Renal pelvis (tissue), 12 donors: ENCODE measurements at places on chromosomes 3 and 15.

DNA sequence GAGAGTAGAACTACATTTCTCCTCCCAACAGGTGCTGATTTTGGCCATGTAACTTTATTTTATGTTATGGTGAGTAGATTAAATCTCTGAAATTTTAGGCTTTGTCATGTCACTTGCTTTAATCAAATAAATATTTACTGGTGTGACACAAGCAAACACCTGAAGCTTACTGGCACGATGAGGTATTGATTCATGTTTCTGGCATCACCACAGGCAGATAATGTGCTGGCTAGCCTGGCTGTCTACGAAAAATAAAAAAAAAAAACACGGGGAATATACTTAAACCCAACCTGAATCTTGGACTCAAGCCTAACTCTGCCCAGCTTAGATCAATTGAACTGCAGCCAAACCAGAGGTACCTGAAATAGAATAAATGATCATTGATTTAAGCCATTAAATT is 65.6 kb upstream of the CADM2 start:
- DNase-seq, result no peak

GRCh38 chr15:63402498-63403253 is 21.0 kb upstream of the CA12 start:
- DNase-seq, result no peak

DNA sequence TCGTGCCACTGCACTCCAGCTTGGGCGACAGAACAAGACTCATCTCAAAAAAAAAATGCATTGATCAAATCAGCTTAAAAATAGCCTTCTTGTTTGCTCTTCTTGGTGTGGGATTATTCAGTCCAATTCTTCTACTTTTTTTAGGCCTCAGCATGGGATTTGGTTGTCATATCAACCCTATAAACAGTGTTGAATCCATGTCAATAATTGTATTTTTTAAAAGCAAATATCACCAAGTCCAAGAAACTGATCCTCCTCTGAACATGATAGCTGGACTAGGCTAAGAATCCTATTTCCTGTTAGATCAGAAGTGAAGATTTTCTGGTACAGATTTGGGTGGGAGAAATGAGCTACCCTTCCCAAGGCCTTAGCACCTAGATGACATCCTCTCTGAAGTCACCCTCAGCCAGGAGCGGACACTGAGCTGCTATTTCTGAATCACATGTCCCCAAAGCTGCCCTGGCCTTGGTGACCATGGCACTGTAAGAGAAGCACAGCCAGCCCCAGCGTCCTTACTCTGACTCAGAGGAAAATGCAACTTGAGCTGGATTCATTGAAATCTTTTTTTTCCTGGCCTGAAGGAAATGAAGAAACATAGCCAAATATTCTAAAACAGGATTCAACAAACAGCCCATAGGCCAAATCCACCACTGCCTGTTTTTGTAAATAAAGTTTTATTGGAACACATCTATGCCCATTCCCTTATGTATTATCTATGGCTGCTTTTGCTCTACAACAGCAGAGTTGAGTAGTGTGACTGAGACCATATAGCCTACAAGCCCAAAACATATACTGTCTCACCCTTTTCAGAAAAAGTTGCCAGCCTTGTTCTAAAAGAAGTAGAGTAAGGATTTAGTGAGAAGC is 215.9 kb upstream of the CTDSPL start:
- no peak for DNase-seq

DNA sequence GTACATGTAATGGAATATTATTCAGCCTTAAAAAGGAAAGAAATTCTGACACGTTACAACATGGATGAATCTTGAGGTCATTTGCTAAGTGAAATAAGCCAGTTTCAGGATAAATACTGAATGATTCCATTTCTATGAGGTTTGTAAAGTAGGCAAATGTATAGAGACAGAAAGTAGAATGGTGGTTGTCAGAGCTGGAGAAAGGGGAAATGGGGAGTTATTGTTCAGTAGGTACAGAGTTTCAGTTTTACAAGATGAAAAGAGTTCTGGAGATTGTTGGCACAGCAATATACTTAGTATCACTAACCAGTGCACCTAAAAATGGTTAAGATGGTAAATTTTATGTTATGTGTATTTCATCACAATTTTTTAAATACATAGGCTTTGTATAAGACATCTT is 60.6 kb downstream of the USP8 start:
- DNase-seq, result no peak

GRCh38 chr3:157493627-157494550 is 9.3 kb downstream of the VEPH1 start:
- DNase-seq, result peak; percentile 70

- no peak for DNase-seq
These were observed 106.5 kb upstream of the SLC4A7 start for GRCh38 chr3:27590437-27591298.

GRCh38 chr3:4712109-4712508 is 219.0 kb downstream of the ITPR1 start:
- DNase-seq, result no peak

DNA sequence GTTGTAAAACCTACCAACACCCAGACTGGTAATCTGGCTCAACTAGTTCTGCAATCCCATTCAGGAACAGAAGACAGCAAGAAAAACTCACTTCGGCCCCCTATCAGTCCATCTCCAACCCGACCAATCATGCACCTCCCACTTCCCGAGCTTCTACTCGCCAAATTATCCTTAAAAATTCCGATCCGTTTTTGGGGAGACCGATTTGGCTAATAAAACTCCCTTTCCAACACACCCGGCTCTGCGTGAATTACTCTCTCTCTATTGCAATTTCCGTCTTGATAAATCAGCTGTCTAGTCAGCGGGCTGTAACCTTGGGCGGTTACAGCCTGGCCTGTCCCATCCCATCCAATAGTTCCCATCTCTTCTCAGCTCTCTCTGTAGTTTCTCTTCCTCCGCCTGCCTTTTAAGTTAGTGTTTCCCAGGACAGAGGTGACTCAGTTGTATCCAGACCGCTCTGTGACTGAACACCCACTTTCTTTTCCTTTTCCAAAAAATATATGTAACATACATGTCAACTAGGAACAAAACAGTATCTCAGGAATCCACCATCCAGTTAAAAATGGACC is 780 bp upstream of the ACAD9 start:
- DNase-seq, result peak; percentile 31

DNA sequence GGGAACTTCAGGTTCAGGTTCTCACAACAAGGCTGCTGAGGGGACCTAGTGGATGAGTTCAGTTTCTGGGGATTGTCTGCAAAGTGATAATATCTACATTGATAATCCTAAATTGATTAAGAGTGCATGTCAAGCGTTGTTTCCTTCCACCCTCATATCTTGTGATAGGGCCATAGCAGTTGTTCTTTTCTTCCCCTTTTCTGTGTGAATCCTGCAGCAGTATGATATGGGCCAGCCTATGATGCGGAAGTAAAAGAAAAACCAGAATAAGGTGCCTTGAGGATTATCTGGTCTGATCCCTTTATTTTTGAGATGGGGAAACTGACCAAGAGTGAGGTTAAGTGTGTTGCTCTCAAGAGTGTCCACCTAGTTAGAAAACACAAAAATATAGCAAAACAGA is 86.2 kb downstream of the MITF start:
- DNase-seq, result no peak

- DNase-seq, result no peak
These were observed 19.8 kb upstream of the P2RY12 start for GRCh38 chr3:151404316-151404715.

GRCh38 chr3:116426036-116426435 is 19.3 kb downstream of the LSAMP start:
- DNase-seq, result no peak

- DNase-seq, result no peak
These were observed 262.1 kb downstream of the XXYLT1 start for GRCh38 chr3:195008816-195009215.

DNA sequence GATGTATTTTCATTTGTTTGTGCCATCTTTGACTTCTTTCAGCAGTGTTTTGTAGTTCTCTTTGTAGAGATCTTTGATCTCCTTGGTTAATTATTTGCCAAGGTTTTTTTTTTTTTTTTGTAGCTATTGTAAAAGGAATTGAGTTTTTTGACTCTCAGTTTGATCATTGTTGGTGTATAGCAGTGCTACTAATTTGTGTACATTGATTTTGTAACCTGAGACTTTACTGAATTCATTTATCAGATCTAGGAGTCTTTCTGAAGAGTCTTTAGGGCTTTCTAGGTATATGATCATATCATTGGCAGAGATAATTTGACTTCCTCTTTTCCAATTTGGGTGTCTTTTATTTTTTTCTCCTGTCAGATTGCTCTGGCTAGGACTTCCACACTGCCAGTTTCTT is 42.2 kb upstream of the POMGNT2 start:
- no peak for DNase-seq

GRCh38 chr3:353191-353739 is 156.7 kb downstream of the CHL1 start:
- DNase-seq, result no peak

GRCh38 chr3:168139947-168140346 is 44.2 kb upstream of the GOLIM4 start:
- no peak for DNase-seq

DNA sequence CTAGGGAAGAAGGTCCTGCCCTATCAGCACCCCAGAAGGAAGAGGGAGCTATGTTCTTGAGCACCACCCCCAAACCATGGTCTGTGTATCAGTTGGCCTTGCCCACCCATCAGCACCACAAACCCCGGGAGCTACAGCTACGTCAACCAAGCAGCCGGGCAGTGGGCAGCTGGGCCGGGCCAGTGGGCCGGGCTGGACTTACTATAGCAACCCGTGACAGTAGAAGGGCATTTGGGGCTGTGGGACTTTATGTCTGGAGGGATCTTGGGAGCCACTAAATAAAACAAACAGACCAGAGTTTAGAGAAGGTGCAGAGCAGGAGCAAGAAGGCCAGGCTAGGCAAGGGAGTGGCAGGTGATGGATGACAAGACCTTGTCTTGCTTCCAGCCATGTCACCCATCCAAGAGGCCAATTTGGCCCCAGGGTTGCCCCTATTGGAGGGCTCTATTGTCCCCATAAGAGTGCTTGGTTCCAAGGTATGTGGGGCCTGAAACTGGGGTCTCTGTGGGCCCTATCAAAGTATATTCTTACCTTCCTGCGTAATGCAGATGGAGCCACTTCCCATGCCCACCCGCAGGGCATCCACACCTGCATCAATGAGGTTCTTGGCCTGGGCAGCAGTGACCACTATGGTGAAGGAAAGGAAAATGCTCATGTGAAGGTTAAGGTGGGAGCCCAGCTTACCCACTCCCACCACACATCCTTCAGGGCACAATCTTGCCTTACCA is 3.2 kb downstream of the IMPDH2 start:
- no peak for DNase-seq

- no peak for DNase-seq
These were observed 92.8 kb downstream of the GOLIM4 start for GRCh38 chr3:168002786-168003368.

DNA sequence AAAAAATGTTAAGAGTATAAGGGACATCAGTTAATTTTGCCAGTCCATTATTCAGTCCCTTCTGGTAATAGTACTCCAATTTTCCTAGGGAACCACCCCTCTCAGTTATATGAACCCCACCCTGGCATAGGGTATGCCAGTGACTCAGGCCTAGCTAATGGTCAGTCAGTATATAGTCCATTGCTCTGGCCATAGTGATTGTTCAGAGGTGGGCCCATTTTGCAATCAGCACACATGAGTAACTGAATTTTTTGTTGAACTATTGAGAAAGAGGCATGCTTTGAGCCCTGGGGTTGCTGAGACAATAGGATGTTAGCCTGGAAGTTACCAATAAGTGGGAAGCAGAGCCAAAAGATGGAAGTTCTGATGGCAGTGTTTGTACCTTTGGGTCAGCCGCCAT is 4.1 kb downstream of the LRCH3 start:
- DNase-seq, result no peak

GRCh38 chr3:49410846-49411534 is 786 bp downstream of the RHOA start:
- peak; percentile 24 for DNase-seq

DNA sequence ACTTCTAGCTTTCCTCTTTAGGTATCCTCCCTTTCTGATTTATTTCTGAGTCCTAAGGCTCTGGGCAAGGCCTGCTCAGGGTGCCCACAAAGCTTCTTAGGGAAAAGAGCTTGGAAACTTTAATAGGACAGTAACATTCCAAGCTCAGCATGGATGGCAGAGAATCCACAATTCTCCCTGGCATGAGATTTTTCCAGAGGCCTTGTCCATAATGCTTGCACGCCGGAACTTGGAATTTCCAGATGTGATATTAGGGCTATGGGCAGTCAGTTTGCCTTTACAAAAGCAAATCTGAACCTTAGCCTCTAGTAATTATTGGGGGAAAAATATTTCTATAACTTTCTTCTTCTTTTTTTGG is 139.0 kb upstream of the RBMS3 start:
- DNase-seq, result no peak

DNA sequence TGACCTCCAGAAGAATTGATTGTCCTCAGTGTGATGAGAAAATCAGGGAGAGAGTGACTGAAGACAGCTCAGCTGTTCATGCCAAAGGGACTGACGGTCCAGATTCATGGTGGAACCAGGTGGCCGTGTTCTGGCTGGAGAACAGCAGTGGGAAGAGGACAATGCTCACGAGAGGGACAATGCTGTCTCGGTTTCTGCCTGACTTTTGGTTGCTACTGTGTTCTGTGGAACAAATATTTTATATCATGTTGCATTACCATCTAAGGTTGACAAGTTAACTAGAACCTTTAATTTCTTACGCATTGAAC is 58.0 kb upstream of the ULK4 start:
- no peak for DNase-seq

DNA sequence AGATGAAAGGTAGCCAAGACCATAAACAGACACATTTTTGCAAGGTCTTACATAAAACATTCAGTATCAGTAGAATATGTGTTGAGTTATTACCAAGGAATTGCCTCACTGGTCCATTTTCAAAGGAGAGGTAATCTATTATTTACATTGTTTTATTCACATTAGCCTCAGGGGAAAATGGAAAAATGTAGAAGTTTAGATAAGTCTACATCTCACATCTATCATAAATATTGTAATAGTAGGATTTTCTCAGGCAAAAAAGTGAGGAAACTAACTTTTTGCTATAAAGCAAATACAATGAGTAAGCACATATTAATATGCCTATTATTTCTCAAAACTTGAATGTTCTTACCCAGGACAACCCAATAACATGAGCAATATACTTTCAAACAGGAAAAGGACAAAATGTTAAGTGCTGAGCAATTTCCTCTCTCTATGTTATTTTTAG is 184.6 kb upstream of the AGTR1 start:
- DNase-seq, result no peak

DNA sequence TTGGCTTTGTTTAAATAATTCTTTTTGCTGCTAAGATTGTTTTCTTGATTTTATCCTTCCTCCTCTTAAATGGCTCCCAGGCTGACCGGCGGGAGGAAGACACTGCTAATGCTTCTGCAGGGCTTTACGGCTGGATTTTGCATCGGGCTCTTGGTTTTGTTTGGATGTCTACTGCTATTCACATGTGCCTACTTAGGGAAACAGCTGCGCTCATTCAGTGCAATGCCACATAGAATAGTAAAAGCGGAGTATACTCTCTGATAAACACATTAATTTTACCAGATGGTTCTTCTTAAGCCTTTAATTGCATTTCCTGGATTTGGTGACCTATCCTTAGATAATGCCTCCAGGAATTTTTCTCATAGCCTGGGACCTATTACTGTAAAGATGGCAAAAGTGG is 146.6 kb downstream of the THSD4 start:
- peak; percentile 65 for DNase-seq

- DNase-seq, result no peak
These were observed 31.9 kb upstream of the TM4SF1 start for GRCh38 chr3:149409351-149409750.

- no peak for DNase-seq
These were observed 57.9 kb downstream of the EPHB1 start for GRCh38 chr3:134852893-134853351.

- DNase-seq, result no peak
These were observed 247.4 kb downstream of the KBTBD8 start for GRCh38 chr3:67245545-67245944.
